ENCODE measurements at places on chromosomes 12 and 14. TPM values are rescaled to one million over a fixed set of nuclear protein-coding genes. Genes with fewer than 3 reads are reported as not detected.

The ZNF219 gene
- polyA plus RNA-seq = 3.9 TPM

The GLIPR1L2 gene
- polyA plus RNA-seq = 0.21 TPM

The TAS2R43 gene
- not detected for polyA plus RNA-seq

The CCDC85C gene
- 7.2 TPM for polyA plus RNA-seq

The RASSF8 gene
- 22.0 TPM for polyA plus RNA-seq

The CABP1 gene
- 0.27 TPM for polyA plus RNA-seq

The DLGAP5 gene
- 9.0 TPM for polyA plus RNA-seq

The INHBE gene
- polyA plus RNA-seq = 10.8 TPM

The MYF6 gene
- polyA plus RNA-seq = not detected

The CKAP4 gene
- polyA plus RNA-seq = 389 TPM

The GPR33 gene
- polyA plus RNA-seq = not detected

The TGFB3 gene
- polyA plus RNA-seq = 3.6 TPM

The NUMB gene
- polyA plus RNA-seq = 152 TPM

DNA sequence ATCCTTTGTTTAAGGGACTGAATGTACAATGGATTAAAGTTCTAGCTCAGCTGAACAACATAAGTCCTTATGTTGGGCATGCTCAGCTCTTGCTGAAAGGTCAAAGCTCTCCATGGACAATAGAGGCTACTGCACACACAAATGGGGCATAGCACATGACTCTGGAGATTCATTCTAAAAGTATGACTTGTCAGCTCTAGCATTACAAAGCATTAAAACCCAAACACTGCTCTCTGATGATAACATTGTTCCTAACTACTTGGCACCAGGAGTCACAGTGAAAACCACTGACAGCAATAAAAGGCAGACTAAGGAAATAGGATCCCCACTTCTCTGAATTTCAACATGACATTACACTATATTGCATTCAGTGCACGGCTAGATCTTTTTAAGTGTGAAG lies 21.9 kb upstream of the FSCB start:
- no peak for DNase-seq

DNA sequence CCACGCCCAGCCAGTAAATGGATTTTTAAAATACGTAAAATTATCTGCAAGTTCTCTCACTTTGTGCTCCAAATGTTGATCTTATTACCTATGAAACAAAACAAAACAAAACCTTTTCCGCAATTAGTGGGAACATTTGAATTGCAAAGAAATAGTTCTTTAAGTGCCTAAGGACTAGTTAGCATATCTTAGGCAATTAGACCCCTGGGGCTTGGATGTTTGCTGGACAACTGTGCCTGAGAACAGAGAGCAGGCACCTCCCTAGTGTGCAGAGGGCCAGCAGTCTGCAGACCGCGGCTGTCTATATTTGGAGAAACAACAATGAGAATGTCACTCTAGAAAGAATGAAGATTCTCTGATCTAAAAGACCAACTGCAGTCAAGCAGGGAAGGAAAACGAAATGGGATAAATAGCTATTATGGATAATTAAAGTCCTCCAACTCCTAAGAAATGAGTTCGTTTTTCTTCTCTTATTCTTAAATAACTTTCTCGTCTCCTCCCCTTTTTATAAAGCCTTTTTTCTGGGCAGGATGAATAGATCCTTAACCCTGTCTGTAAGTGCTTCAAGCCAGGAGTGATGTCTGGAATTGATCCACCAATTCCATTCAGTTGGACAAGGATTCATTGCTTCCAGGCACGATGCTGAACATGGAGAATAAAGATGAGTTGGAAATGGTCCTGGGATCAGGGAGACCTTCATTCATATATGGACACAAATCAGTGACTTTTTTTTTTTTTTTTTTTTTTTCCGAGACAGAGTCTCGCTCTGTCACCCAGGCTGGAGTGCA lies 16.2 kb downstream of the SLC17A8 start:
- DNase-seq = no peak

DNA sequence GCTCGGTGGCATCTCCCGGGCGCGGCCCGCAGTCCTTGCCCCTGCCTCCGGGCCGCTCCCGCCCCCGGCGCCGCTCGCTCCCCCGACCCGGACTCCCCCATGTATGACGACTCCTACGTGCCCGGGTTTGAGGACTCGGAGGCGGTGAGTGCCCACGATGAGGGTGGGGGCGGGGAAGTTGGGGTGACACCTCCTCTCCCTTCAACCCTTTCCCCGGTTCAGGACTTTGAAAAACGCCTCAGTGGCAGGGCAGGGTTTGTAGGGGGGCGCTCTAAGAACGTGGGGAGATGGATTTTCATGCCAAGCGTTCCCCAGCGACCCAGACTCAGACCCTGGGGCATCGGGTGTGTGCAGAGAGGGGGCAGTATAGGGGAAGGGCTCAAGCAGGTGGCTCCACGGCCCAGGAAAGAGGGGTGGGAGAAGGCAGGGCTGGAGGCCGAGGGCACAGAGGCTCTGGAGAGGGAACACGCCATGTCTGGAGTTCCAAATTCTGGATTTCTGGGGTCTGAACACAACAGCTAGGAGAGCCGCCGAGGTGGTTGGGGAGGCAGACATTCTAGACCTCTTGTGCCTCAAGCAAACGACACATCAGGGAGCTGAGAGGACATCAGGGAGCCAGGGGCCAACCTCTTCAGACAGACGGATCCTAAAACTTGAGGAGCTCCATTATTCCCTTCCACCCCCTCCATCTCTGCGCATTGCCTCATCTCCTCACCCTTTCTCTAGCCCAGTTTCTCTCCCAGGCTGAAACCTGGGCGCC lies 715 bp downstream of the CACNB3 start:
- DNase-seq = no peak

- DNase-seq = no peak
Observed at GRCh38 chr14:70893062-70893845, 14.0 kb upstream of the PCNX1 start.

DNA sequence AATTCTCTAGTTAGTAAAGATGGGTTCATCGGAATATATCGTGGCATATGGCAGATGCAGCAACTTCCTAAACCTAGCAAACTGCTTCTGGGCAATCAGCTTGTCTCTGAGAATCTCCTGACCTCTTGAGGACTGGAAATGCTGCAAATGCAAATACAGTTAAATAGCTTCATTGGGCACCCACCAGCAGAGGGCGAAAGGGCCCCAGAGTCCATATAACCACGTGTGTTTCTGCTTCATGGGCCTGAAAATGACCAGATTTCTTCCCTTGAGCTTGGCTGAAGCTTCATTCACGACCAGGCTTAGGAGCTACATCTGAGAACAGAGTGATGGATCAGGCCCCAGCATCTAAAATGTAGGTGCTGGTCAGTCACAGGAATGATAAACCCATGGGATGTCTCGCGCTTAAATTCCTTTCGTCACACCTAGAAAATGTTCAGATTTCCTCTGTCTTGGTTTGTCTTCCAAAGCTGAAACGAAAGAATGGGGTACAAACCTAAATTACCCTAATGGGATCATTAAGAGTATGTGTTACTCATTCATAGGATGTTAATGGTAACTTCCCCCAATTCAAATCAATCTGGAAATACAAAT lies 1482.5 kb upstream of the TMEM132C start:
- DNase-seq = no peak

DNA sequence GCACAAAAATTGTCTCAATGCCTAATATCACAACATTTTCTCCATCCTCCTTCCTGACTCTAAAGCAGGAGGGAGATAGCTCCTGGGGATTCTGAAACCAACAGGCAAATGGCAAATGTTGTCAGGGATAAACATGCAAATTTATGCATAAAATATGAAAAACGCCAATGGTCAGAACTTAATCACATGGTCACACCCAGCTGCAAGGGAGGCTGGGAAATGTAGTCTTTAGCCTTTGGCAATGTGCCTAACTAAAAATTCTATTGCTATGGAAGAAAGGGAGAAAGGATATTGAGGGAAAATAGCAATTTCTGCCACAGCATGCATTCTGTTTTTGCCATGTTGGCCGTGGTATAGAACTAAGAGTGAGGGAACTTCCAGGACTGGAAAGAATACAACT lies 11.7 kb upstream of the OASL start:
- no peak for DNase-seq

GRCh38 chr14:106586098-106586704 lies 1059.8 kb downstream of the TMEM121 start:
- no peak for DNase-seq

DNA sequence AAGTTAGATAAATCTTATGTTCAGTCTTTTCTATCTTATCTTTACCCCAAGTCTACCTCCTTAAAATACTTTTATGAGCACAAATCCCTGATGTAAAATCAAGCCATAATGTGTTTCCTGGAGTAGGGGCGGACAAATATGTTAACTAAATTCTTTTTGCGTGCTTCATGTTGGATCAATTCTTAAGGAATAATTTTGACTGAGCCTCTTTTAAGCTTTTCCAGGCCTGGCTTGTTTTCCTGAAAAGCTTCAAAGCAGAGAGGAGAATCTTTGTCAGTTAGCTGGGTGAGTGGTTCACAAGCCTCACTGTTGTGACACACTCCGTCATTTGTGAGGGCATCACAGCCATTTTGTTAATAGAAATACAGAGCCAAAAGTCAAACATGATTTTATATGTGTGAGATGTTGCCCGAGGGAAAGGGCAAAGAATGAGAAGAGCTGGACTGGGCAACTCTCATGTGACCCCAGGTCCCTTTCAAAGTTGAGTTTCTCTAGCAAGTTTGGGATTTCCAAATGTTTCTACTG lies 468.9 kb downstream of the RGS6 start:
- no peak for DNase-seq

- DNase-seq = no peak
Observed at GRCh38 chr14:44620121-44621019, 113.3 kb upstream of the FSCB start.

GRCh38 chr14:61568572-61569011 lies 126.7 kb upstream of the HIF1A start:
- no peak for DNase-seq

- DNase-seq = no peak
Observed at GRCh38 chr12:30614031-30614430, 81.6 kb downstream of the IPO8 start.

DNA sequence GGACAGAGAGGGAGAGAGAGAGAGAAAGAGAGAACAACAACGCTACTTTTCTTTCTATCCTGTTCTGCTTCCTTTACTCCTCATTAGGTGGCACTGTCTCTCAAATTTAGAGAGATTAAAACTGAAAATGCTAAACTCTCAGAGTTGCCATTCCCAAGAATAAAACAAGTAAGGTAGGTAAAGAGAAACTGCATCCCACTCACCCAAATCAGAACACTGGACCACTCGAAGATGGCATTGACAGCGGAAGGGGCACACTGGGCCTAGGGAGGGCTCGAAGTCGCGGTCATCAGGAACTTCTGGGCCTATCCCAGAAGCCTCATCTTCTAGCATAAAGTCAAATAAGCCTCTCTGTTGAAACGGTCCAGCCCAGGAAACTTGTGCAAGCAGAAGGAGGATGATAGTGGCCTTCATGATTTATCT lies 4.5 kb downstream of the DCN start:
- DNase-seq = no peak

DNA sequence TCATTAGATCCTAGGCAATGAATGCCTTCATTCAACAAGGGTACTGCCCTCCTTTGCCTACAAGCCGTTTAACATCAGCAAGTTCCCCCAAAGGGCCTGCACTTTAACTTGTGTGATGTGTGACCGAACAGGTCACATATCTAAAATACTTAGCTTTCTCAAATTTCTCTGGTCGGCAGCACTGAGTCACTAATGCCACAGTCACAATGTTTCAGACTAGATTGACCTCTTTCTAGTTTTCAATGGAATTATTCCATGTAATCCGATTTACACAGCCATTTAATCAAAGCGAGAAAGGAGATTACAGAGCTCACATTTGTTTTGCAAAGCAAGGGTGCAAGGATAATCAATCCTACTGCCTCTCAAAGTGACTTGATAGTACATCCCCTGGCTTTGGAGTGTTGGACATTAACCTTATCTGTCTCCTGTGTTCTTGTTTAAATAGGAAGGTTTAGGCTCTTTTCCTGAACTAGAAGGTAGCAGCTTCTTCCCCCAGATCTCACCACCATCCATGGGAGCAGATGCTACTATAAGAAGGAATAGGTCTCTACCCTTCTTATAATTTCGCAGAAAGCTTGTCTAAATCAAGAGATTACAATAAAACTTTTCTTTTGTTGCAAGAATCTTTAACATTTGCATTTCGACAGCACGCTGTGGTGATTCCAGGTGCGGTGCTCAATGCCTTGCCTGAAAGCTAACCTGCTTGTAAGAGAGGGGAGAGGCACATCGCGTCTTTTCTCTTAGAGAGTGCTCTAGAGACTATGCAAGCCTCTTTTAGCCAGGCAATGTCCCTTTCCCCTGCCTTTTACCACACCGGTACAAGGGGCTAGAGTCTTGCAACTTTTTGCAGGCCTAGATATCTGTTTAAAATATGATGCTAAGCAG lies 1.8 kb downstream of the KITLG start:
- DNase-seq = no peak

- no peak for DNase-seq
Observed at GRCh38 chr12:32466986-32467711, 67.8 kb downstream of the FGD4 start.

GRCh38 chr12:91361864-91362263 lies 179.2 kb upstream of the DCN start:
- no peak for DNase-seq

GRCh38 chr12:6817098-6817497 lies 4.5 kb upstream of the GPR162 start:
- DNase-seq = no peak

GRCh38 chr12:71504476-71504875 lies 64.9 kb downstream of the LGR5 start:
- no peak for DNase-seq

DNA sequence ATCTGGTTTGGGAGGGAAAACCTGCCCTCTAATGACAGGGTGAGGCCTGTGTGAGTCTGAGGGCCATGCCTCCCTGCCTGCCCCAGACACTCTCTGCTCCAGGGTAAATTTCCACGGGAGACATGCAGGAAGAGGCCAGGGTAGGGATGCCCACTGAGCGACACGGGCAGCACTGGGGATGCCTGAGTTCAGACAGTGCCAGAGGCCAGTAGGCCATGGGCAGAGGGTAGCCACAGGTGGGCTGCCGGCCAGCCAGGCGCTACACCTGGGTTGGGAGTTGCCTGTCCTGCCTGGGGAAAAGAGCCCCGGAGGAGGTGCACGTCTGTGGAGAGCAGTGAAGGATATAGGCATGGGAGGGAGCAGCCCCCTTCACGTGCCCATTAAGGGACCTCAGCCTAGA lies 3.6 kb downstream of the SERPINA12 start:
- DNase-seq = no peak

DNA sequence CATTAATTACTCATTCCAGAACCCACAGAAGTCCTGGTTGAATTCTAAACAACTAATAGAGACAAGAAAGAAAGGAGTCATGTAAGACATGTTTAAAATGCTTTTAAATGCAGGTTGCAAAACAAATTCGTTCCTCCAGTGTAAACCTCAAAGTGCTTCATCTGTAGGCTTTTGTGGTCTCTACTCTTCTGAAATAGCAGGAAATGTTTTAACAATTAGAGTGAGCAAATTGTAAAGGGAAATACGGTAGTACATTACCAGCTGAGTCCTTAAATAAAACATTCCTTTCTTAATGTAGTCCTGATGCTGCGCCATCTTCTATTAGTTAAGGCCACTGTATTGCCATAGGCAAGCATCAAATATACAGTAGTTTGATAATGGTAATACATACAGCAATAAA lies 1934.2 kb upstream of the SEL1L start:
- no peak for DNase-seq
